ENCODE measurements at places on chromosomes 11 and 22. TPM values are rescaled to one million over a fixed set of nuclear protein-coding genes. Genes with fewer than 3 reads are reported as not detected.

GRCh38 chr22:25402501-25403283 is 161.8 kb upstream of the GRK3 start:
- DNase-seq = peak; percentile 57

GRCh38 chr11:61309739-61310138 is 14.6 kb upstream of the VWCE start:
- DNase-seq = no peak

GRCh38 chr22:29031227-29032011 is 30.2 kb downstream of the C22orf31 start:
- DNase-seq = peak; percentile 61

Gene FGF3
- polyA plus RNA-seq = not detected

Data from hindlimb muscle (tissue), 1 donor.